Right atrium auricular region (tissue), 2 donors: ENCODE measurements at places on chromosomes 6 and 20. TPM values are rescaled to one million over a fixed set of nuclear protein-coding genes. Genes with fewer than 3 reads are reported as not detected.

GRCh38 chr6:148367411-148368024, 24.9 kb downstream of the SASH1 start:
- H3K4me1 ChIP-seq: no peaks in the 10 kb centered on the region
- H3K4me3 ChIP-seq: no peak overlapping the region
- H3K27ac ChIP-seq: peak overlapping the region; percentile 68
- no peaks in the 10 kb centered on the region for H3K36me3 ChIP-seq
- no peaks in the 10 kb centered on the region for H3K27me3 ChIP-seq
- DNase-seq: peak; percentile 89

- no peak overlapping the region for H3K27ac ChIP-seq
- no peak for DNase-seq
- no peaks in the 10 kb centered on the region for H3K4me1 ChIP-seq
- H3K27me3 ChIP-seq: no peaks in the 10 kb centered on the region
Observed at GRCh38 chr20:38957235-38957876, 4.8 kb upstream of the DHX35 start.

- H3K4me3 ChIP-seq: no peak overlapping the region
- no peak for DNase-seq
- no peaks in the 10 kb centered on the region for H3K27me3 ChIP-seq
- H3K36me3 ChIP-seq: no peaks in the 10 kb centered on the region
- H3K27ac ChIP-seq: no peak overlapping the region
Observed at GRCh38 chr6:147675281-147675680, 166.8 kb downstream of the SAMD5 start.

GRCh38 chr6:36160147-36160760, 29.9 kb downstream of the MAPK13 start:
- no peak overlapping the region for H3K27ac ChIP-seq
- DNase-seq: no peak
- no peaks in the 10 kb centered on the region for H3K27me3 ChIP-seq
- H3K36me3 ChIP-seq: no peaks in the 10 kb centered on the region
- H3K4me1 ChIP-seq: no peaks in the 10 kb centered on the region

The PTCRA gene
- total RNA-seq: not detected

The CEP85L gene
- 4.5 TPM for total RNA-seq

The BIRC7 gene
- total RNA-seq: not detected

The PSORS1C1 gene
- 0.33 TPM for total RNA-seq

The BPIFB4 gene
- not detected for total RNA-seq

The APOM gene
- total RNA-seq: 1.0 TPM

The KIAA0408 gene
- total RNA-seq: 1.8 TPM

The TINAG gene
- total RNA-seq: not detected

- H3K27ac ChIP-seq: no peak overlapping the region
- no peaks in the 10 kb centered on the region for H3K36me3 ChIP-seq
- H3K27me3 ChIP-seq: no peaks in the 10 kb centered on the region
- H3K4me1 ChIP-seq: peaks cover 20% of the 10 kb centered on the region
- no peak overlapping the region for H3K4me3 ChIP-seq
Observed at GRCh38 chr6:5214570-5215052, 46.1 kb downstream of the LYRM4 start.

The PRDM1 gene
- 1.8 TPM for total RNA-seq

The SIRPD gene
- not detected for total RNA-seq

DNA sequence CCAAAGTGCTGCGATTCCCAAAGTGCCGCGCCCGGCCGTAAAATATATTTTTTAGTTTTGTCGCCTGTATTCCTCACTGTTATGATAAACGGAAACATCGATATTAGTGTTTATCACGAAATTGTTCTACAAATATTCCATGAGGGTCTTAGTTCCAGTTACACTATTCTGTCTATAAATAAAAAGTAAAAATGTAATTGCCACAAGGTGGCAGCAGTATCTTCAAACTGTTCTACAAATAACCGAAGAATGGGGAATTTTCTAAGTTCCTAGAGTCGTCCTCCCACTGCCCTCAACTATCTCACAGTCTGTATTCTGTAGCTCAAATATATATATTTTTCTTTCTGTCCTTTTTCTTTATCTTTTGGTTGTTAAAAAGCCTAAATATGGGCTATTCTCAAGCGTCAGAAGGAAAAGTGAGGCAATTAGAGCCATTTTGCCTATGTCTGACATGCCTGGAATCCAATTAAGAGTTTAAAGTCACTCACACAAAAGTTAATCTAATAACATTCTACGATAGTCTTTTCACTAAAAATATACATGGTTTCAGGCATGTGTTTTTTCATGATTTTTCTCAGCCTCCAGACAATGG, 14.2 kb upstream of the FAM162B start:
- no peak overlapping the region for H3K4me3 ChIP-seq
- no peaks in the 10 kb centered on the region for H3K4me1 ChIP-seq
- no peaks in the 10 kb centered on the region for H3K27me3 ChIP-seq
- H3K36me3 ChIP-seq: no peaks in the 10 kb centered on the region

- H3K36me3 ChIP-seq: no peaks in the 10 kb centered on the region
- no peak overlapping the region for H3K27ac ChIP-seq
- H3K27me3 ChIP-seq: no peaks in the 10 kb centered on the region
- DNase-seq: no peak
- H3K4me3 ChIP-seq: no peak overlapping the region
Observed at GRCh38 chr6:31597006-31597405, 4.2 kb upstream of the NCR3 start.

DNA sequence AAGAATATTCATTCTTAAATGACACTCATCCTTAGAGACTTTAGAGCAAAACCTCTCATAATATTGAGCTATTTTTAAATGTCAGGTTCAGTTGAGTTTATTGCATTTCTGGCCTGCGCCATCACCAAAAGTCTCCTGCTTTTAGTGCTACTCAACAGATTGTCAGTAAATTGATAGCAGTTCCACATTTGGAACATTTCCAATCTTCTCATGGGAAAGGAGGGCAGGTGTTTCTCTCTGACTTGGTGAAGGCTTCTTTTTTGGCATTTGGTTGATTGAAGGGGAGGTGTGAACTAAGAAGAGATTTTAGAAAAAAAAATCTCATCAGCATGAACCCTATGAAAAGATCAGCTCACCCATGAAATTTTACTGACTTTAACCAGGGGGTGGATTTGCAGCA, 125.9 kb upstream of the INSM1 start:
- H3K36me3 ChIP-seq: no peaks in the 10 kb centered on the region
- no peak overlapping the region for H3K27ac ChIP-seq
- H3K4me3 ChIP-seq: no peak overlapping the region
- DNase-seq: no peak
- H3K4me1 ChIP-seq: no peaks in the 10 kb centered on the region

The BLTP3A gene
- total RNA-seq: 22.6 TPM

The FOXA2 gene
- total RNA-seq: not detected

The CDSN gene
- not detected for total RNA-seq

DNA sequence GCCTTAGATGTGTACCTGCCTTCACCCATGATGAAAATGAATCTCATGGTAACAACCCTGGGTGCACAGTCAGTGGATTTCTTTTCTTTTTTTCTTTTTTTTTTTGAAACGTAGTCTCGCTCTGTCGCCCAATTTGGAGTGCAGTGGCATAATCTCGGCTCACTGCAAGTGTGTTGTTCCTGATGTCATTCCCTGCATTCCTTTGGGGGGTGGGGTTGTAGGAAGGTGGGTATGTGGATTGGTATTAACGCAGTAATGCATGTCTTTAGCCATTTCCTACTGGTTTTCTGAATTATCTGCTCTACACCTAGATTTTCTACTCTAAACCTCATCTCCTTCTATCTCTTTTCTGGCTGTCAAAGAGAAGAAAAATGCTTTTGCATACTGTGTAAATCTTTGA, 146.6 kb downstream of the RNF144B start:
- no peak overlapping the region for H3K4me3 ChIP-seq
- no peaks in the 10 kb centered on the region for H3K36me3 ChIP-seq
- no peaks in the 10 kb centered on the region for H3K4me1 ChIP-seq
- no peak for DNase-seq
- no peak overlapping the region for H3K27ac ChIP-seq

- H3K27me3 ChIP-seq: no peaks in the 10 kb centered on the region
- H3K36me3 ChIP-seq: no peaks in the 10 kb centered on the region
- no peak overlapping the region for H3K27ac ChIP-seq
- DNase-seq: no peak
- H3K4me3 ChIP-seq: no peak overlapping the region
- no peaks in the 10 kb centered on the region for H3K4me1 ChIP-seq
Observed at GRCh38 chr6:160837146-160837545, 135.1 kb downstream of the PLG start.

GRCh38 chr6:63640062-63640461, 4.5 kb downstream of the PHF3 start:
- H3K27me3 ChIP-seq: no peaks in the 10 kb centered on the region
- H3K4me1 ChIP-seq: no peaks in the 10 kb centered on the region
- no peak overlapping the region for H3K4me3 ChIP-seq
- no peaks in the 10 kb centered on the region for H3K36me3 ChIP-seq

The ZBTB46 gene
- total RNA-seq: 12.2 TPM

- H3K27ac ChIP-seq: no peak overlapping the region
- no peaks in the 10 kb centered on the region for H3K36me3 ChIP-seq
- H3K27me3 ChIP-seq: no peaks in the 10 kb centered on the region
- no peak overlapping the region for H3K4me3 ChIP-seq
Observed at GRCh38 chr6:50271266-50271665, 221.5 kb upstream of the DEFB112 start.

DNA sequence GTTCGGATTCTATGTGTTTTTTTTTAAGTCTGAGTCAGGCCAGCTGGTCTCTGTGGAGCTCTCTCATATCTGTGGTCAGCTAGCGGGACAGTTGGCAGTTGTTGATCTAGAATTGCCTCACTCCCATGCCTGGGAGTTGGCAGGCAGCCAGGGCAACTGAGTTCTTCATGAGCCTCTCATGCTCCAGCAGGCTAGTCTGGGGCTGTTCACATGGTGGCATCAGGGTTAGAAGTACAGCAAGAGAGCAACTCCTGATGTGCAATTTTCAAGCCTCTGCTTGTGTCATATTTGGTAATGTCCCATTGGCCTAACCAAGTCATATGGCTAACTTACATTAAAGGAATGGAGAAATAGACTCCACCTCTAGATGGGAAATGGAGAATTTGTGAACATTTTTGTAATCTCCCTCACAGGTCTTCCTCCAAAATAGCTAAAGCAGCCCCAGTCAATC, 6.7 kb upstream of the IFT52 start:
- no peaks in the 10 kb centered on the region for H3K27me3 ChIP-seq
- no peak overlapping the region for H3K27ac ChIP-seq
- H3K36me3 ChIP-seq: no peaks in the 10 kb centered on the region
- H3K4me3 ChIP-seq: no peak overlapping the region
- peak; percentile 88 for DNase-seq
- H3K4me1 ChIP-seq: no peaks in the 10 kb centered on the region

The RRAGD gene
- 98.0 TPM for total RNA-seq

- H3K36me3 ChIP-seq: no peaks in the 10 kb centered on the region
- no peak overlapping the region for H3K27ac ChIP-seq
- DNase-seq: no peak
- H3K27me3 ChIP-seq: no peaks in the 10 kb centered on the region
Observed at GRCh38 chr20:14685183-14685582, 347.8 kb upstream of the FLRT3 start.

GRCh38 chr20:36004045-36004444, 35.7 kb downstream of the CNBD2 start:
- no peak overlapping the region for H3K27ac ChIP-seq
- H3K36me3 ChIP-seq: no peaks in the 10 kb centered on the region
- H3K27me3 ChIP-seq: no peaks in the 10 kb centered on the region
- no peak for DNase-seq

DNA sequence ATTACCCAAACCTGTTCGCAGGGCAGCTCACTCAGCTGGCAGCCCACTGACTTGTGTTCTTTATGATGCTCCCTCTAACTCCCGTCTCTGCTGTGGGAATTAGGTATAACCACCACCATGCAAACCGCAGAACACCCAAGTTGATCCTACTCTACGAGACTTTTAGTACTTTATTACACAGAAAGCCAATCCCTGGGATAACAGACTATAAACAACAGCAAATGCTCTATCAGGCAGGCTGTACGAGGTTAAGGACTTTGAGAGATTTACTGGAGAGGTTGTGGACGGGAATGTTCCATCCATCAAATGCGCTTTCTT, 241.1 kb downstream of the FOXC1 start:
- H3K27ac ChIP-seq: no peak overlapping the region
- no peak overlapping the region for H3K4me3 ChIP-seq
- no peak for DNase-seq
- H3K4me1 ChIP-seq: no peaks in the 10 kb centered on the region

GRCh38 chr20:48984575-48985219, 61.4 kb upstream of the CSE1L start:
- DNase-seq: no peak
- H3K4me1 ChIP-seq: no peaks in the 10 kb centered on the region
- H3K27me3 ChIP-seq: no peaks in the 10 kb centered on the region
- no peak overlapping the region for H3K27ac ChIP-seq
- no peak overlapping the region for H3K4me3 ChIP-seq
- peaks cover 80% of the 10 kb centered on the region for H3K36me3 ChIP-seq

- H3K4me3 ChIP-seq: no peak overlapping the region
- H3K4me1 ChIP-seq: no peaks in the 10 kb centered on the region
- H3K27me3 ChIP-seq: no peaks in the 10 kb centered on the region
- no peak for DNase-seq
- H3K27ac ChIP-seq: no peak overlapping the region
Observed at GRCh38 chr20:10447028-10447427, 11.9 kb downstream of the SLX4IP start.

The RAD21L1 gene
- not detected for total RNA-seq

The OR2B6 gene
- total RNA-seq: not detected

The DEFB114 gene
- total RNA-seq: not detected

The FERMT1 gene
- 0.67 TPM for total RNA-seq

- H3K27me3 ChIP-seq: no peaks in the 10 kb centered on the region
- no peak for DNase-seq
- H3K4me3 ChIP-seq: no peak overlapping the region
- H3K4me1 ChIP-seq: peaks cover 5% of the 10 kb centered on the region
Observed at GRCh38 chr20:35891375-35891774, 62.9 kb downstream of the SCAND1 start.

The TMEM244 gene
- total RNA-seq: not detected

- no peak for DNase-seq
- H3K4me1 ChIP-seq: no peaks in the 10 kb centered on the region
- H3K4me3 ChIP-seq: no peak overlapping the region
- no peaks in the 10 kb centered on the region for H3K27me3 ChIP-seq
Observed at GRCh38 chr6:776528-776931, 83.6 kb upstream of the EXOC2 start.

DNA sequence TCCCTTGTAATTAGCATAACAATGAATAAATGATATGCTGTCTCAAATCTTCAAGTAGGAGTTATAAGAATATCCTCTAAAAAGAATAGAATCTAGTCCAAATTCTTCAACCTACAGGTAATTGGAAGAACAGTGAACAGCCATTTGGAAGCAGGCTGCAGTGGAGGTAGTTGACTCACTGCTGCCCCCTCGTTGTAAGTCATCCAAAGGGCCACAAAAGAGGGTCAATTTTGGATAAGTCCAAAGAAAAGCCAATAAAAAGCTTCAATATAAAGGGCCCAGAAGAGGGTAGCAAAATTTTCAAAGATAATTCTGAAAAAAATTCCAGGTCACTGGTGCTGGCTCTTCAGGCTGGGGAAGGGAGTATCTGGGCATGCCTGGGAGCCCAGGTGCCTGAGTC, 60.8 kb upstream of the SSTR4 start:
- no peak for DNase-seq
- H3K4me3 ChIP-seq: no peak overlapping the region
- no peaks in the 10 kb centered on the region for H3K27me3 ChIP-seq
- H3K4me1 ChIP-seq: no peaks in the 10 kb centered on the region
